ENCODE measurements at places on chromosomes 11 and 22.

DNA sequence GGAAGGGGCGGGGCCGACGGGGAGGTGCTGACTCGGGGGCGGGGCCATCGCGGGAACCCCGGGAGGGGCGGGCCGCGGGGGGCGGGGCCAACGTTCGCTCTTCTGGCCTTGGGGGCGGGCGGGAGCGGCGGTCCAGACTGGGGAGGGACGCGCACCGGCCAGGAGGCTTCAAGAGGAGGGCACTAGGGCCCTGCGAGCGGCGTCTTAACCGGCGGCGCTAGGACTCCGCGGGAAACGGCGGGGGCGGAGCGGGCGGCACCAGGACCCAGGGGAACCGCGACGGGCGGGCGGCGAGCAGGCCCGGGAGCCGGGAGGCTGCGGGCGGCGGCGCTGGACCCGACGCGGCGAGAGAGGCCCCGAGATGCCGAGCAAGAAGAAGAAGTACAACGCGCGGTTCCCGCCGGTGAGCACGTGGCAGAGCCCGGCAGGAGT lies at the start of gene DRAP1:
DRAP1 (plus strand) TSS at position 286 of the 432 bp plus-strand sequence; CDS start at position 362, 76 bp downstream.
- peak; percentile 99 for DNase-seq

DNA sequence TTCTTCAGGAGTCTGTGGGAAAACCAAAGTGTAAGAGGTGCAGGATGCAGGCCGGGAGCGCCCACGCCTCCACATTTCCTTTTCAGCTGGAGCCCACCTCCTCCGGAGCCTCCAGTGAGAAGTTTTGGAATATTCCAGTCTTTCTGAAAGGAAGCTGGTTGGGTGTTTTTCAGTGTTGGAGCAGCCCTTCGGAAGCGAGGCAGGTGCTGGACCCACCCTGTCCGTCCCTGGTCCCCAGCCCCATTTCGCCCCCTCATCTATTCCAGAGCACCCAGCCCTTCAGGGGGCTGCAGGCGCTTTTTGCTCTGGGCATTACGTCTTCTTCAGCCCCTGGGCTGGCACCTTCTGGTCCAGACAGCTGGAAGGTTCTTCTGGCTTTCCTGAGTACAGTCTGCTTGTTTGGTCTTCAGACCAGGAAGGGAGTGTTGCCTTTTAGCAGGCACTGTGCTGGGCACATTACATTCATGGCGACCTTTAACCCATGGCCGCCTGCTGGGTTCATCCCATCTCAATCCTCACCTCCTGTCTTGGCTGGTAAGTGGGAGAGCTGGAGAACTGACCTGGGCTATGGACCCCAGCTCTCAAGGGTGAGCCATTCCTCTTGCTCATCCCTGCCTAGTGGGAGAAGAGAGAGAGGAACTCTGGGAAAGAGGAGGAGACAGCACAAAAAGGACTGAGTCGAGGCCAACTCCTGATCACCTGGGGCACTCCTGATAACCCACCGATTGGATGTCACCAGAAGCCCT lies 710 bp upstream of the THY1 start:
- DNase-seq = no peak

DNA sequence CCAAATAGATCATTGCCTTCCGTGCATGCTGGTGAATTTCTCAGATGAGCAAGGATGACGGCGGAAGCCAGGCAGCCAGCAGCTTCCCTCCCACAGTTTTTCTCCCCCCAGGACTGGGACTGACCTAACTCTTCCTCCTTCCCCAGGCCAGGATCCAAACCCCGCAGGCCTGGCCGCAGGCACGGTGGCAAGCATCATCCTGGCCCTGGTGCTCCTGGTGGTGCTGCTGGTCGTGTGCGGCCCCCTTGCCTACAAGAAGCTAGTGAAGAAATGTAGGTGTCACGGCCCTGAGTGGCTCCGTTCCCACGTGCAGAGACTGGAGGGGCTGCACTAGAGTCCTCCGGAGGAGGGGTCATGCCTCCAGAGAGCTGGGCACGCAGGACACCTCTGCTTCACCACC lies 20.5 kb downstream of the CD5 start:
- no peak for DNase-seq

DNA sequence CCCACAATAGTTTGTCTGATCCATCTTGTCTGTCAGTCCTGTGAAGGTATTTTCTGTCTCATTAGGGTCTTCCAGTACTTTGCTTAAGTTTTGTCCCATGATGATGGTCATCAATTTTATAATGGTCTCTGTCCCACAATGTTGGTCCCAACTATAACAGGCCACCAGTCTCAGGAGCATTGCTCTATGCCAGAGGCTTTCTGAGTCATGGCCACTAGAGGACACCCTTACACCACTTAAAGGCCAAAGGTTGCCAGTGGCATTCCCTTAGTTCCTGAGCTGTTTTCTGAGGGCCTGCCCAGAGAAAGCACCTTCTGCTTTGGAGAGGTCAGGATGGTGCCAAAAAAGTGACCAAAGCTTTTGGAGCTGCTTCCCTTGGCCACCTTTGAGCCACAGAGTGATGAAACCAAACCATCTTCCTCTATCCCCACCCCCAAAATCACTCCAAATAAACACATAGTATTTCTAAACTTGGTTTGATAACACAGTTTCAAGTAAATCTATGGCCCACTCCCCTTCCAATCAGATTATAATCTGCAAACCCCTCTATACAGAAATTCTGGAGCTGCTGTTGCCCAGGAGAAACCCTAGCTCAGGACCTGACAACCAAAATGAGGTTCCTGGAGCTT lies 19.3 kb downstream of the EIF3F start:
- DNase-seq = peak; percentile 22

- no peak for DNase-seq
Observed at GRCh38 chr11:59807047-59807610, 3.4 kb downstream of the MRPL16 start.

GRCh38 chr11:84853841-84854497 lies 773.2 kb downstream of the DLG2 start:
- no peak for DNase-seq

All from hippocampal formation (tissue), 2 donors.